ENCODE measurements at places on chromosomes 16 and 17.

DNA sequence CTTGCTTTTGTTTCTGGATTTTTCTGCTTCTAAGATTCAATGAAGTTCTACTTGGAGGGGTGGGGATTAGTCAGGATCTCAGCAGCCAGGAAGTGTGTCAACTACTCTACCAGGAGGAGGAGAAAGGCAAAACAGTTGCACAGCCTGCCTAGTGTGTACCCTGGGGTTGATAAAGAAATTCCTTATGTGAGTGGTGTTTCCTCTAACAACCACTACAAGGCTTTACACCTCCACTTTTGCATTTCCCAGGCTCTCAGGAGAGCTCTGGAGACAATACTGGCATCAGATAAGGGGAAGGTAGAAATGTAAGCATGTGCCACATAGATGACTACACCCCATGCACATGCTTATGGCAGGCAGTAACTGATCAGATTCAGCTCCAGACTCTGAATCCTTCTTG, 174.6 kb downstream of the TOX3 start:
- no peak for DNase-seq

DNA sequence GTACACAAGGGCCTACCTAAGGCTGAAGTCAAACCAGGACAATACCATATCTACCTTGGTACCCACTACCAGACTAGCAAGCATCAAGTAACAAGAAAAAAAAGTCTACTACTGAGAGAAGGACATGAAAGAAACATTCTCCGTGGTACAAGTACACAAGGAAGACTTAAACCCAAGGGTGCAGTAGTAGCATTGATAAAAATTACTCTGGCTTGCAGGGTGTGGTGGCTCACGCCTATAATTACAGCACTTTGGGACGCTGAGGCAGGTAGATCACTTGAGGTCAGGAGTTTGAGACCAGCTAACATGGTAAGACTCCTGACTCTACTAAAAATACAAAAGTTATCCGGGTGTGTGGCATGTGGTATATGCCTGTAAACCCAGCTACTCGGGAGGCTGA, 386.5 kb upstream of the PMFBP1 start:
- DNase-seq = no peak

DNA sequence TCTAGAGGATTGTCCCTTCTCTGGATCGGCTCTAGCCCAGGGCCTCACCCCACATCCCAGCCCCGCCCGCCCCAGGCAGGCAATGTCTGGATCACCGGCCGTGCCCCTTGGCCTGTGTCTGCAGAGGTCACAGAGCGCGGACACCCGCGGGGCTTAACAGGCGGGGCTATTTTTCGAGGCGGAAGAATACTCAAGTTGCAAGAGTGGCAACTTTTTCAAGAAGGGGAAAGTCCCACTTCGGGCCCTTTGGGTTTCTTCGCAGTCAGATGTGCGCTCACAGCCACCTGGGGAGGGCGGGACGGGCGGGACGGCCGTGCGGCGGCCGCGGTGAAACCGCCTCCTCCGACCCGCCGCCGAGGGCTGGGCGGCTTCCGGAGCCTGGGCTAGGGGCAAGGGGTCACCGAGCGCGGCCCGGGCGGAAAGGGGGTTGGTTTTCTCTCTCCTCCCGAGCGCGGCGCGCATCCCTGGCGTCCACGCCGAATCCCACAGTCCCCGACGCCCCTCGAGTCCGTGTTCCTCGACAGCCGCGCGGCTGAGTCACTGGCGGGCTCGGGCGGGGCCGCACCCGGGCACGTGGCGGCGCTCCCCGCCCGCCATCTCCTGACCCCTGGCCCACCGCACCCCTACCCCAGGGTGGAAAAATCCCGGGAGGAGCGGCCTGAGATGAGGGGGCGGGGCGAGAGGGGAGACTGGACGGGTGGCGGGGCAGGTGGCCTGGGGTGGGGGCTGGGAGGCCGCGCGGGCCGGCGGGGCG, 1.2 kb upstream of the PFN1 start:
- peak; percentile 74 for DNase-seq

DNA sequence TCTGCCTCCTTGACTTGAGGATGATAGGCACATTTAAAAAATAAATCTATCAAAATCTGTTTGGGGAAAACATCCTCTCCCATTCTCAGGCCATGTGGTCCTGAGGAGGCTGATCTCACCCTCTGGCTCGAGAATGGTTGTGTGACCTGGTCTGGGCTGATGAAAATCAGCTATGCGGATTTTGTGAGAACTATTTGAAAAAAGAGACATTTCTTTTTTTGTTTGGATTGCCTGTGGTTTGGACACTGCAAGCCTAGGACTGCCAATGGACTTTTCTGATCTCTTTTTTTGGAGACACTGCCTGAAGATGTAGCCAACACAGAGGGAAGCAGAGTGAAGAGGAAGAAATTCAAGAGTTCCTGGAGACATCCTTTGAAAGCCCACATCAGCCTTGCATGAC, 145.9 kb downstream of the HS3ST3B1 start:
- no peak for DNase-seq

- DNase-seq = no peak
Observed at GRCh38 chr16:27977966-27978365, 85.5 kb downstream of the GSG1L start.

DNA sequence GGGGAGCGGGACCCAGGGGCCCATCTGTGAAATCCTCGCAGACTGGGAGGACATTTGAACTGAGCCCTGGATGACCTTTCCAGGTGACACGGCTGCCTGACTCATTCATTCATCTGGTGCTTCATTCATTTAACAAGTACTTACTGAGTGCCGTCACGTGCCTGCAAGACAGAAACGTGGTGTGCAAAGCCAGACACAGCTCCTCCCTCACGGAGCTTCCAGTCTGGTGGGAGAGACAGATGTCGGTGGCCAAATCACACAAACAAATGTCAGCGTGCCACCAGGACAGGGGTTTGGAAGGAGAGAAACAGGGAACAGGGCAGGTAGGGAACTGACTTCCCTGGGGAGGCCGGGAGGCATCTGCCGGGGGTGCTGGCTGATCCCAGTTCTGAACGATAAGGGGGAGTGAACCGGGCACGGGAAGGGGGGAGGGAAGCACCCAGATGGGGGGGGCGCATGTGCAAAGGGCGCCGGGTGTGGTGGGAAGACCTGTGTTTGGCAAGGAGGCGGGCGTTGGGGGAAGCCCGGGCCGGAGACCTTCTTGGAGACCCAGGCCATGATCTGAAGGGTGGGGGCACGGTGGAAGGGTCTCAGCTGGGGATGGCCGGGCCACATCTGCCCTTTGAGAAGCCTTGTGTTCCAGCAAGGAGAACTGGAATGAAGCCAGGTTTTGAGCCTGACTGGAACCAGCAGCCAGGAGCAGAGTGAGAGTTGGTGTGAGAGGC, 93.6 kb upstream of the CIBAR2 start:
- DNase-seq = no peak

DNA sequence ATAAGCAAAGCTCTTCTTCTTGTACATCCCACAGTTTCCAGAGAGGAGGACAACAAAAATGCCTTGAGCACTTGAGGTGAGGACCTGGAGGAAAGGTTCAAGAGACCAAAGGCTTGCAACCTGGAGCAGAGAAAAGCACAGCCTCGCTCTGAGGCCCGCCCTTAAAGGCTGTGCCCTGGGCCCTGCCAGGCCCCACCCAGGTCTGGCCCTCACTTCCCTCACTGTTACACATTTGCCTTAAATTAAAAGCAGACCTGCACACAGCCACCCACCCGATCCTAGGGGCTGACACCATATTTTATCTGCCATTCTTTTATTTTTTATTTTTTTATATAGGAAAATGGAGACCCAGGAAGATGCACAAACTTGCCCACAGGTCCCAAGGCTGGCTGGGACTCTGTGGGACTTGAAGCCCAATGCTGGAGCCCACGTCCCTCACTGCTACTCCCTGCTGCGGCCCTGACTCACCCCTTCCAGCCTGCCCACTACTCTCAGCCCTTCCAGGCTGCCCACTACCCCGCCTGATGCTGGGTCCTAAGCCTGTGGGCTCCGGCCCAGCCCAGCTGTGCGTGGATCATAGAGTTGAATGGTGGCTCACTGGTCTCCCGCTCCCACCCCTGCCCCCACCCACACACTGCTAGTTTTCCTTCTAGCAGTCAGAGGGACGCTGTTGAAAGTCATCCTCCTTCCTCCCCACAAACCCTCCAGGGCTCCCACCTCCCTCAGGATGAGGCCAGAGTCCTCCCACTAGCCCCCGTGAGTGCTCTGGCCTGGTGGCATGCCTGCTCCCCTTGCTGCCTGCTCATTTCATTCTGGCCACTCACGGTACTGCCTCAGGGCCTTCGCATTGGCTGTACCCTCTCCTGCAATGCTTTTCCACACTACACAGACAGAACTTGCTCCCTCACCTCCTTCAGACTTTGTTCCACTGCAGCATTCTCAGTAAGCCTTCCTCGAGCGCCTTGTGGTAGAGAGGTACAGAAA, 77.6 kb upstream of the MED9 start:
- no peak for DNase-seq

- DNase-seq = no peak
Observed at GRCh38 chr16:20061132-20061531, 12.6 kb downstream of the GPR139 start.

DNA sequence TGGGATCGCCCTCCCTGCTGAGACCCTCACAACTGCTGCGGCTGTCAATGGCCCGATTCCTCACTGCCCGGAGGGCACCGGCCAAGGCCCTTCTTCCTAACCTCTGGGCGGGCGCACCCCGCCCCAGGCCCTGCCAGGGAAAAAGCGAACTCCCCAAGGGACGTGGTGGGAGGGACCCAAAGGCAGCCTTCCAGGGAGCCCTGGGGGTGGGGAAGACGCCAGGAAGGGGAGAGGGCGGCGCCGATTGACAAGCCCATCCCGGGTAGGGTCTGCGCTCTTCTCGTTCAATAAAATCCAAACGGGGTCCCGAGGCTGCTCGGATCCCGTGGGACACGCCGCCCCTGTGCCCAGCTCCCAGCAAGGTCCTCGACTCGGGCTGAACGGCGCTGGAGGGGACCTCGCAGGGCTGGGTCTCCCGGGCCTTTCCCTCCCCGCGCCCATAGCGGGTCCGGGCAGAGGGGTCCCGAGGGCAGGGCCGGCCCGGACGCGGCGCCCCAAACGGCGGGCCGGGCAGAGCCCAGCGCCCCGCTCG, 416 bp downstream of the KIFC3 start:
- DNase-seq = no peak

- no peak for DNase-seq
Observed at GRCh38 chr17:51152766-51153209, 571 bp upstream of the NME1 start.

DNA sequence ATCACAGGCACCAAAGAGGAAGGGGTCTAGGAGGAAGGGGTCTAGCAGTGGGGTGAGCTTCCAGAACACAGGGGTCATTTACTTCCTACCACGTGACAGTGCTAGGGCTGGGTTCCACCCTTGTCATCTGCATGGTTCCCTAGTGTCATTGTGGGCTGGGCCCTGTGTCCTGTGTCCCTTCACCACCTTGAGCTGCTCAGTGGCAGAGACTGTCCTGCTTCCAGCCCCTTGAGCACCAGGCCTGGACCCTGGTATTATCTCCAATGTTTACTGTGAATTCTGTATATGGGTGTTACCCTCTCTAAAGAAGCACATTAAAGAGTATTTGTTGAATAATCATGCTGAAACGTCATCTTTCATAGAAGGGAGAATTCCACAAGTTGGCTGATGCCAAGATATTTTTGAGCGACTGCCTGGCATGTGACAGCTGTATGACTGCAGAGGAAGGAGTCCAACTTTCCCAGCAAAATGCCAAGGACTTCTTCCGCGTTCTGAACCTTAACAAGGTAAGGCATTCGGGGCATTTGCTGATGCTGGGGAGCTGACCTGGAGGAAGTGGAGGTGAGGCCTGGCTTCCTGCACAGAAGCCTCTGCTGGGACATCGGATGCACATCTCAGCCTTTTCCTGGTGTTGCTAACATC, 5.5 kb downstream of the NARF start:
- DNase-seq = no peak

DNA sequence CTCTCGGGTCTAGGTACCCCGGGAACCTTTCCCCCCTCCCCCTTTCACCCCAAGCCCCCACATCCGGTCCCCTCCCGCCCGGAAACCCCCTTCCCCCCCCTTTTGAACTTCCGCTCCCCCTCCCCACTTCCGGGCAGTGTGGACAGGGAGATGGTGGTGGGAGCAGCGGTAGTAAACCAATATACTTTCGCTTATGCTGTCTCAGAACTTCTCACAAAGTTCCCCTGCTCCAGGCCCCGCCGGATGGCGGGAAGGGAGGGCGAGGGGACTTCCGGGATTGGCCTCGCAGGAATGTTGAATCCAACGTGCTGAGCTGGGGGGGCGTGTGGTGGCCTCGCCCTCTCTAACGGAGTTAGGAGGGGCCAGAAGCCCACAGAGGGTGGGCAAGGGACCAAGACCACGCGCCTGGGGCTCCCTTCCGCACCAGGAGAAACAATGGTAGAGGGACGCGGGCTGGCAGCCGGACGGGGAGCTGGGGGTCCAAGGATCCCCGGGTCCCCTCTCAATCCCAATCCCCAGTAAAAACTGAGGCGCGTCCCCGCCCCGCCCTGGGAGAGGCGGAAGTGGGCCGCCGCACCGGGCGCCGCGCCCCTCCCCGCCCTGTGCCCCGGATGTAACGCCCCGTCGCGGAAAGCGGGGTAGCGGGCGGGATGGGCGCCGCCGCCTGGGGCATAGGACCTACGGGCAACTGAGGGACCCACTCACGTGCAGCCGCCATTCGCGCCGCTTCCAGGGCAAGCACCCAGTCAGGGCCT, 742 bp downstream of the PFN1 start:
- DNase-seq = peak; percentile 46

DNA sequence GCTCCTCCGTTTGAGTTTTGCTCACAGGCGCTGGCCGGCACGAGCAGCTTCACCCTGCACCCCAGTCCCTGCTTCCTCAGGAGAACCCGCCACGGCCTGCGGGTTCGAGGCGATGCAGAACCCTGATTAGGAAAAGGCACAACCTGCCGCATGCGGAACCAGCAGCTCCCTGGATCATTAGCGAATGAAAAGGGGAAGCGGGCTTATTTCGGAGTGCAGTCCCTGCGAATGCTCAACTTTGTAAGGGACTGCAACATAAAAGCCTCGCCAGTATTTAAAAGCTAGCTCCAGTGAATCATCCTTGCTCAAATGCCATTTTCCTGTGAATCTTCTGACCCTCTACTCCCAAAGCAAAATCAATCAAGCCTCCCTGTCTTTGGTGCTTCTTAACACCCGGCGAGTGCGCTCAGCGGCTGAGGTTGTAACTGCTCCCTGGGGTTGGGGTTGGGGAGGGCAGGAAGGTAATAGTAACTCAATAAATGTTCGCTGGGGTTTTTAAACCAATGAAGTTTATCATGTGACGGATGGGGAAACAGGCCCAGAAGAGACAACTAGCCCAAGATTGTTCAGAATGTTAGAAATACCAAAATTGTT, 678 bp upstream of the AKAP10 start:
- peak; percentile 14 for DNase-seq

- no peak for DNase-seq
Observed at GRCh38 chr16:60905811-60906210, 1130.4 kb downstream of the CDH8 start.

DNA sequence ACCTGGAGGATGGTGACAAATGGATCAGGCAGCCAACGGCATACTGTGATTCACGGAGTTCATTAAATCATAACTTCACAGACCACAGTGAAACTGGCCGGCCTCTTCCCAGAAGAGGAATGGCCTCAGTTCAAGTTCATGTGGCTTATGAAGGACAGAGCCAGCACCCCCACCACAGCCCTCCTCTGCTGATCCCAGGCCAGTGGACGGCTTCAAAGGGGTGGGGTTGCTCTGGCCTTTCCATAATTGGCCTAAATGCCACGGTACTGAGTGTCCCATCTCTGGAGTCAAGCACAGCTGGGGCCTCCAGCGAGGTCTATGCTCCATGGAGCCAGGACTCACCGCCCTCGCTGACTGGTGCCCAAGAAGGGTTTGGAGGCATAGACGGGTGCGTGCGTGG, 21.4 kb downstream of the GALNS start:
- no peak for DNase-seq

- DNase-seq = peak; percentile 11
Observed at GRCh38 chr17:82917699-82918345, 78.0 kb upstream of the ZNF750 start.

Measured in activated CD4-positive, alpha-beta T cell treated with anti-CD3 and anti-CD28 coated beads for 24 hours (primary cell).